Activated naive CD4-positive, alpha-beta T cell treated with anti-CD3 and anti-CD28 coated beads for 36 hours (primary cell): ENCODE measurements at places on chromosomes 5 and 9. TPM values are rescaled to one million over a fixed set of nuclear protein-coding genes. Genes with fewer than 3 reads are reported as not detected.

- H3K36me3 ChIP-seq, result no peaks in the 10 kb centered on the region
- no peak overlapping the region for H3K27ac ChIP-seq
- H3K4me1 ChIP-seq, result no peaks in the 10 kb centered on the region
Observed at GRCh38 chr5:72144762-72145161, 37.5 kb downstream of the MAP1B start.

GRCh38 chr5:67156976-67157583, 39.5 kb downstream of the CD180 start:
- H3K27ac ChIP-seq, result no peak overlapping the region
- no peaks in the 10 kb centered on the region for H3K27me3 ChIP-seq
- peak; percentile 70 for DNase-seq
- H3K4me1 ChIP-seq, result peaks cover 35% of the 10 kb centered on the region

- peak; percentile 85 for DNase-seq
- peak overlapping the region; percentile 70 for H3K27ac ChIP-seq
Observed at GRCh38 chr9:133677126-133678010, 41.2 kb downstream of the DBH start.

DNA sequence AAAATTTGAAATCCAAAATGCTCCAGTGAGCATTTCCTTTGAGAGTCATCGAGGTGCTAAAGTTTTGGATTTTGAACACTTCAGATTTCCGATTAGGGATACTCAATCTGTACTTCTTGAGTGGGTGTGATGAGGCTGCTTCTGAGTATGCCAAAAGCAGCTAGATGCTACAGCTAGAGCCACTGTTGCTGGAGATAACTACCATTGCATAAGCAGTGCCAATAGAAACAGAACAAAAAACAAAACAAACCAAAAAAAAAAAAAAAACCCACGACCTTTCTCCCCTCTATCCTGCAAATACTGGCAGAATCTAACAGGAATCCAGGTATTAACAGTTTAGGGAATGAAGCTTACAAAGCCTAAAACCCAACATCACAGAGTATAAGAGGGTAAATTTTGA, 43.5 kb downstream of the PKD2L2 start:
- DNase-seq, result no peak
- no peaks in the 10 kb centered on the region for H3K27me3 ChIP-seq
- H3K4me1 ChIP-seq, result peaks cover 25% of the 10 kb centered on the region
- no peak overlapping the region for H3K27ac ChIP-seq
- peaks cover 8% of the 10 kb centered on the region for H3K36me3 ChIP-seq

DNA sequence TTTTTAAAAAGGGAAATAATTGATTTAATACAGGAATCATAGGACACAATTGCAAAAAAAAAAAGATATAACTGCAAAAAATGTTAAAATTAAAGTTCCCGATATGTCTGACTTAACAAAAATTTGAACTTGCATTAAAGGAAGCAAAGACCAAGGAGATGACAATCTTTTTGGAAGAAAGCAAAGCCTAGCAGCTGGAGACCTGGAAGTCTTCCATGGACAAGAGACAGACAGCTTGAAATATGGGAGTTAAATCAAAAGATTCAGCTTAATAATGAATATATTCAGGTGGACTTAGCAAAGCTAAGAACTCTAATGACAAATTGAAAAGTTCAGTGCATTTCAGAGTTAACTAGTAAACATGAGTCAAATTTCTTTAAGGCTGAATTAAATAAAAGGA, 568.7 kb upstream of the RGMB start:
- DNase-seq, result no peak
- no peak overlapping the region for H3K4me3 ChIP-seq
- H3K27ac ChIP-seq, result no peak overlapping the region
- H3K4me1 ChIP-seq, result no peaks in the 10 kb centered on the region
- H3K36me3 ChIP-seq, result no peaks in the 10 kb centered on the region

Gene IFNB1
- total RNA-seq, result 0.44 TPM

Gene PCDHGB4
- not detected for total RNA-seq
